PC-3 (cell line): ENCODE measurements at places on chromosomes 13 and 19. TPM values are rescaled to one million over a fixed set of nuclear protein-coding genes. Genes with fewer than 3 reads are reported as not detected.

- H3K27ac ChIP-seq = no peak overlapping the region
- H3K27me3 ChIP-seq = no peaks in the 10 kb centered on the region
- H3K36me3 ChIP-seq = no peaks in the 10 kb centered on the region
Measured at GRCh38 chr19:3465552-3465951, 14.8 kb downstream of the SMIM24 start.

SLC25A41 gene
- total RNA-seq = 0.26 TPM in 1 of 2 replicates, not detected in the other

RDH8 gene
- not detected in 2 replicates for total RNA-seq

- DNase-seq = peak; percentile 6
- no peak overlapping the region for H3K27ac ChIP-seq
- no peak overlapping the region for H3K4me3 ChIP-seq
Measured at GRCh38 chr13:47188802-47189201, 291.9 kb upstream of the HTR2A start.

DNA sequence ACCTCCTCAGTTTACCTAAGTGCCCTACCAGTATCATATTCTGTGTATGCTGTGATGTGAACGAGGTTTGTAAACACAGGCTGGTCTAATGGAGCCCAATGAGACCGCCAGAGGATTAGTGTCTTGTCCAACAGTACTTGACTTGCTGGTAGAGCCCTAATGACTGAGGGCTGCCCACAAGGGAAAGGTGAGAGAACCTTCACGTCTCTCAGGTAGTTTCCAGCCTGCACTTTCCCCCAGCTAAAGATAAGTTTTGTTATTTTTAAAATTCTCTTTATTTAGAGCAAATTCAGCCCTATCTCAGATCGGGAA lies 498 bp upstream of the RBM26 start:
- no peak for DNase-seq
- peak overlapping the region; percentile 73 for H3K4me3 ChIP-seq
- H3K27ac ChIP-seq = peak overlapping the region; percentile 75
- no peaks in the 10 kb centered on the region for H3K27me3 ChIP-seq
- peaks cover 28% of the 10 kb centered on the region for H3K4me1 ChIP-seq

CKM gene
- not detected in 2 replicates for total RNA-seq

IFNL4 gene
- not detected in 2 replicates for total RNA-seq

- H3K27me3 ChIP-seq = peaks cover 17% of the 10 kb centered on the region
- peaks cover 2% of the 10 kb centered on the region for H3K4me1 ChIP-seq
- no peak overlapping the region for H3K27ac ChIP-seq
- H3K36me3 ChIP-seq = no peaks in the 10 kb centered on the region
Measured at GRCh38 chr13:102197193-102197592, 204.7 kb downstream of the FGF14 start.

GRCh38 chr13:48808683-48809082 lies 155.0 kb downstream of the CYSLTR2 start:
- peaks cover 15% of the 10 kb centered on the region for H3K4me1 ChIP-seq
- no peaks in the 10 kb centered on the region for H3K36me3 ChIP-seq
- H3K27me3 ChIP-seq = no peaks in the 10 kb centered on the region

DNA sequence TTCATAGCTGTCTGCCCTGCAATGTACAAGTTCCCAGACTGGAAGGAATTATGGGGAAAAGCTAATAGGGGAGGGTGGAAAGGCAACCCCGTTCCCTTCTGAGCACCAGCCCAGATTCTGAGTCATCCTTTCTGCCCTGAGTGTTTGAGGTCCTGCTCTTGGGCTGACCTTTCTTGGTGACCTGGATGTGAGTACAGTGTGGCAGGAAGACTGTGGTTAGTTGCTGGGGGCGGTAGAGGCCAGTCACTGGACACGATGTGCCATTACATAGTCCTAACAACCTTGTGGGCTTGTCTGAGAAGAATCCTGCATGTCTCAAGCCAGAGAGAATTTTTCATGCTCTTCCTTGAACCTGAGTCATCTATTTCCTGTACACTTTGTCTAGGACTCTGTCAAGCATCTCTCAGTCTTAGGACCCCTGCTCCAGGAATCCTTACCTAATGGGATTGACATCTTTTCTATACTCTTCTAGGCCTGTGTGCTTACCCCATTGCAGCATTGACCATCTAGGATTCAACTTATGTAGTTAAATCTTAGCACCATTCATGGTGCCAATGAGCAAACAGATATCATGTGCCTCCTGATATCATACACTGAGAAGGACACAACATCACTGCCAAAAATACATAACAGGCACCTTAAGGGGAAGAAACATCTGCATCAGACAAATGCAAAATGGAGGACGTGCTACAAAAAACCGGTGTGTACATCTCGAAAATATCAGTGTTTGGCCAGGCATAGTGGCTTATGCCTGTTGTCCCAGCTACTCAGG lies 8.1 kb upstream of the ANGPTL4 start:
- peaks cover 21% of the 10 kb centered on the region for H3K4me1 ChIP-seq
- no peak overlapping the region for H3K4me3 ChIP-seq

GRCh38 chr13:64579331-64579730 lies 2650.8 kb downstream of the PCDH9 start:
- no peaks in the 10 kb centered on the region for H3K4me1 ChIP-seq
- no peaks in the 10 kb centered on the region for H3K36me3 ChIP-seq
- H3K27ac ChIP-seq = no peak overlapping the region
- DNase-seq = no peak
- no peak overlapping the region for H3K4me3 ChIP-seq

- no peaks in the 10 kb centered on the region for H3K4me1 ChIP-seq
- H3K4me3 ChIP-seq = no peak overlapping the region
- H3K36me3 ChIP-seq = no peaks in the 10 kb centered on the region
- H3K27ac ChIP-seq = no peak overlapping the region
Measured at GRCh38 chr13:28872427-28873176, 52.5 kb downstream of the MTUS2 start.

SLC1A5 gene
- 97.4 and 117 TPM in 2 replicates for total RNA-seq

IGSF23 gene
- not detected in 2 replicates for total RNA-seq

ZNF724 gene
- 14.9 and 23.1 TPM in 2 replicates for total RNA-seq

DNA sequence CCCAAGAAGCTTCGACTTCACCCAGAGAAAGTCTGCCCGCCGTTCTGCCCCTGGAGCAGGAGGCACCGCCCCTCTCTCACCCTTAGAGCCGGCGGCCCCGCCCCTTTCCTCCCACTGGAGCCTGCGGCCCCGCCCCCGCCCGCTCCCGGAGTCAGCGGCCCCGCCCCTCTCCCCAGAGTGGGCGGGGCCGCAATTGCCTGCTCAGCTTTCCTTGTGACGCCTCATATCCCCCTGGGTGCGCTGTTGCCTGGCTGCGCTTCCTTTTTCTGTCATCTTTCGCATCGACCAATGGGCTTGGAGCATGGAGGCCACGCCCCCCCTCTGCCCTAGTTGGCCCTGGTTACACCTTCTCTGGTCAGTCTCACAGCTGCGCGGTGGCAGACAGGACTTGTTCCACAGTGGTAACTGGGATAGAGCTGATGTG lies 38.2 kb upstream of the ZNF492 start:
- no peaks in the 10 kb centered on the region for H3K36me3 ChIP-seq
- H3K27me3 ChIP-seq = no peaks in the 10 kb centered on the region
- no peak overlapping the region for H3K4me3 ChIP-seq
- no peak for DNase-seq
- no peaks in the 10 kb centered on the region for H3K4me1 ChIP-seq

NKPD1 gene
- 0.75 and 1.1 TPM in 2 replicates for total RNA-seq

DNA sequence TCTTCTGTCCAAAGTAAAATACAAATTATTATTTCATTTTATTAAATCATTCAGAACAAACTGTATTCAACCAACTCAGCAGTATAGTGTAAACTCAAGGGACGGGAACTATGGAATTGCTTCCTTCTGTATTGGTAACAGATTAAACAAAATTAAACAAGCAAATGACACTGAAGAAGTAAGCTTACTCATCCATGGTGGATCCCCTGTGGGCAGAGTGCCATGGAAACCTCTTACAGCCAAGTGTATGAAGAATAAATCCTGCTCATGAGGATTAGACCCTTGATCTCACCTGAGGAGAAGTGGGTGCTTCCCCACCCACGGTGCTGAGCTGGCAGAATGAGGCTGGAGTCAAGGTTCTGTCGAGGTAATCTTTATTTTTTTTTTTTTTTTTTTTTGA lies 18.0 kb upstream of the RFXAP start:
- no peaks in the 10 kb centered on the region; the same call in 1 of the 2 replicates for H3K4me1 ChIP-seq
- no peaks in the 10 kb centered on the region for H3K27me3 ChIP-seq
- peak; percentile 18 for DNase-seq
- no peak overlapping the region for H3K27ac ChIP-seq
- H3K36me3 ChIP-seq = no peaks in the 10 kb centered on the region
- no peak overlapping the region for H3K4me3 ChIP-seq
